Posterior cingulate gyrus (tissue), 11 donors: ENCODE measurements at places on chromosomes 6 and 20.

DNA sequence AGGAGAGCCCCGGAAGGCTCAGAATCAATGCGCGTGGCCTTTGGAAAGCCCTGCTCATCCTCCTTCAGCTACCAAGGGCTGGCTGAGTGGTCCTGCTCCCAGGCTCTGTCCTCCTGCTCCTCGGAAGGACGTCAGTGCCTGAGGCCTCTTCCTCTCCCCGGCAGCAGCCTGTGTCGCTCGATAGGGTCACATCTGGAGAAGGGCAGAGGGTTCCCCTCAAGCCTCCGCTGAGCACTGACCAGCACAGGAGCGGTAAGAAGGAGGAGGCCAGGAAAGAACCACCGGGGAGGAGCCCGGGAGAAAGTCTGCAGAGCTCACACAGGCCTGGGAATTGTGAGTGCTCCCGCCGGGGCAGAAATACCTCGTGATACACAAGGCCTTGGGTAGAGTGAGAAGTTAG lies 21.2 kb downstream of the KIF25 start:
- DNase-seq = no peak

GRCh38 chr6:168794491-168794890 lies 353.5 kb downstream of the SMOC2 start:
- no peak for DNase-seq

DNA sequence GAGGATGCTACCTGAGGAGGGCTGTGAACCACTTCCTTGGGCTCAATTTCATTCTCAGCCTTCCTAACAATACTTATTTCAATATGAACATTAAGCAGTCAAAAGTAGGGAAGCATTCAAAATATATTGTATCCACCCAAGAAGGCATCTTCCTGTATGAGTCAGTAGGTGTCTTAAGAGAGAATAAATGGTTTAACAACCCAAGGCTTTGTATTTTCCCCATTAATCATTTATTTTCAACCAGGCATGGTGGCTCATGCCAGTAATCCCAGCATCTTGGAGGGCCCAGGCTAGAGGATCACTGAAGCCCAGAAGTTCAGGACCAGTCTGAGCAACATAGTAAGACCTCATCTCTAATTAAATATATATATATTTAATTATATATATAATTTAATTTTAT lies 74.5 kb upstream of the MARCKS start:
- DNase-seq = no peak

DNA sequence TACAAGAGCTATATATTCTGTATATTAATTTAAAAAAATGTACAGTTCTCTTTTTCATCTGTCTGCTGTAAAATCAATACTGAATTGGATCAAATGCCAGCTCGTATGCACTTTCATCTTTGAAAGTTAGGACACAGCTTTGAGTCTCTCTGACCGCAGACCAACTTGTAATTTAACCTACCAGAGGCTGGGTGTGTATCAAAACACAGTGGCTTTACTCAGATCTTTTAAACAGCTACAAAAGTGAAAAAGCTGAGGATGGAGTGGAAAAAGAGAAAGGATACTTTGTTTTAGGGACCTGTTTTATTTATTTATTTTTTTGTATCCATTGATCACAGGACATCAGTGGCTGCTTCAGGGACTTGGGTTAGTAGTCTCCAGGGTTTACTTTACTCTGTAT lies 44.1 kb downstream of the KIAA0408 start:
- DNase-seq = no peak

DNA sequence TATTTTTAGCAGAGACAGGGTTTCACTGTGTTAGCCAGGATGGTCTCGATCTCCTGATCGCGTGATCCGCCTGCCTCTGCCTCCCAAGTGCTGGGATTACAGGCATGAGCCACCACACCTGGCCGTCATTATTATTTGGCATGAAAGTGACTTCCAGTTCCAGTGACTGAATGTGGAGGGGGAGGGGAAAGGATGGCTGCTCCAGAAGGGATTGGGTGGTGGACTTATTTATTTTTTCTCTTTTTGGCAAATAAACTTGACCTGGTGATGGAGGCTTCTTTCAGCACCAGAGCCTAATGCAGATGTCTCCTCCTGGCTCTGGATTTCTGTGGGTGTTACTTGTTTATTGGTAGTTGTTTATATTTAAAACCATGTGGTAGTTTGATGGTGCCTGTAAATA lies 16.9 kb upstream of the SLC22A23 start:
- no peak for DNase-seq

GRCh38 chr6:32271429-32271828 lies 47.6 kb upstream of the NOTCH4 start:
- no peak for DNase-seq

DNA sequence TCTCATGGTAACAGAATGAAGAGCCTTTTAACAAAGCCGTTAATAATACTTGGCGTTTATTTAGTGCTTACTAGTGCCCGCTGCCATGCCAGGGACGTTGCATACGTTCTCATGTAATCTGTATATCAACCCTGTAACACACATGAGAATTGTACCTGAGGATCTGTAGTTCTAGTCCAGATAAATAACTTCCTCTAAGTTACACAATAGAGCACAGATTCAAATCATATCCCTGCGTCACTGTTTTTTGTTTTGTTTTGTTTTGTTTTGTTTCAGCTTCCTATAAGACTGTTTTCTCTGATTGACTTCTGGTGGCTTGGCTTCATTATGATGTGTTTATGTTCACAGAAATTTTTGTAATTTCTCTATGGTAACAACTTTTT lies 553 bp downstream of the ZSCAN16 start:
- no peak for DNase-seq

GRCh38 chr20:62678553-62678952 lies 30.1 kb upstream of the NTSR1 start:
- no peak for DNase-seq
